ENCODE measurements at places on chromosomes 1 and 21.
A peak's percentile ranks its signal among the peaks of the same experiment; 100 is the strongest.

- DNase-seq = no peak
Measured at GRCh38 chr1:158458263-158458662, 3.4 kb upstream of the OR10K1 start.

GRCh38 chr1:6475381-6476133 lies 9.6 kb upstream of the TNFRSF25 start:
- DNase-seq = peak; percentile 71

DNA sequence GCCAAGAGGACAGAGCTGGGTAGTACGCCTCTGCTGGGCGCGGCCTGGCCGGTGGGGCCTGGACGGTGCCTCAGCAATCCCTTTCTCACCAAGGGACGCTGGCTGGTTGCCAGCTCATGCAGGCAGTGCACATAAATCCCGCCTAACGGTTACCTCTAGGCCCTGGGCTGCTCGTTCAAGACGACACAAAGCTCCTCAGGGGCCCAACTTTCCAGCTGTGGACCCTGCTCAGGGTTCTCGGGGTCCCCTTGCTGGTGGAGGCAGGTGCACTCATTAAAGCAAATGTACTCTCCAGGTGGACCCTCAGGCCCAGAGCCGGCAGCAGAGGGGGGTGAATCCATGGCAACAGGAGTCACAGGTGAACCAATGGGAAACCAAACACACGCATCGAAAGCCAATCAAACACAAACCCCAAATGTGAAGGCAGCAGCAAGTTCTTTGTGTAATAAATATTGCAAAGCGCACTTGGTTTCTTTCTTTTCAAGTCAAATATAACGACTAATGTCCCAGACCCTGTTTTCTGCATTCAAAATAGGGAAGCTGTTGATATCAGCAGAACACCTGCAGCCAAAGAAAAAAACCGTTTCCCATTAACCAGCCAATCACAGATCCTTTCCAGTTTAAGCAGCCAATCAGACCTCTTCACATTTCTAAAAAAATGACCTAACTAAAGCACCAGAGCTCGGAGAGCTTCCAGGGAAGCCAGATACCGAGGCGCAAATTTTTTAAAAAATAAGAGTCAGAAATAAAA lies 26.1 kb upstream of the CLSTN1 start:
- no peak for DNase-seq

DNA sequence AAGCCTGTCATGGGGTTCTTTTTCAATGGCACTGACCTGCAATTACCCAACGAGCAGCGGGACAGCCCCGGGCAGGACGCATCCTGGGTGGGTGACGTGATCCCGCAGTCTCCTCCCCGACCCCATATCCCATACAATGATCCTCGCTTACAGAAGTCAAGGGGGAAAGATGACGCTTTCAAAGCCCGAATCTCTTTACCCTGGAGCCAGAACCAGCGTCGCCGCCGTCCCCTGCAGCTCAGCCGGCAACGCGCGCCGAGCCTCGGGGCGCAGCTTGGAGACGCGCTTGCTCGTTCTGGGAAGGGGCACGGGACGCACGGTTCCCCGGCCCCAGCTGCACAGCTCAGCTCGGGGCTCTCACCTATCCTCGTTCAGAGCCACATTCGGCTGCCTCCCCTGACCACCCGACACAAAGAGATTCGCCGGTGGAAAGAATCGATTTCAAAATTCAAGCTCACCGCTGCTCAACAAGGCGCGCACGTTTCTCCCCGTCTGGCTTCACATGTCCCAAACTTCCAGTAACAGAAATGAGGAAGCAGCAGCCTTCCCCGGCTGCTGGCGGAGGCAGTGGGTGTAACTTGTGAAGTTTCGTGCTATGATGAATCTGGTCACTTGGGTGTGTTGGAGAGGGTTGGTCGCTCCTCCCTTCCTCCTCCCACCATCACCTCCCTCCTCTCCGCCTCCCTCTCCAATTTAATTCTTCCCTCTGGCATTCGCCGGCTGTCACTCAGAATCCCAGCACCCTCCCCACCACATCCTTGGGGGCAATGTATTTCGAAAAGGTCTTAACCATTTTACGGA lies at the start of gene TIAM1:
TIAM1 (minus strand) TSS at position 582 of the 801 bp plus-strand sequence. CDS start 77,289 bp downstream, outside the sequence.
- DNase-seq = no peak

GRCh38 chr1:67674260-67675011 lies 10.6 kb upstream of the GADD45A start:
- no peak for DNase-seq

DNA sequence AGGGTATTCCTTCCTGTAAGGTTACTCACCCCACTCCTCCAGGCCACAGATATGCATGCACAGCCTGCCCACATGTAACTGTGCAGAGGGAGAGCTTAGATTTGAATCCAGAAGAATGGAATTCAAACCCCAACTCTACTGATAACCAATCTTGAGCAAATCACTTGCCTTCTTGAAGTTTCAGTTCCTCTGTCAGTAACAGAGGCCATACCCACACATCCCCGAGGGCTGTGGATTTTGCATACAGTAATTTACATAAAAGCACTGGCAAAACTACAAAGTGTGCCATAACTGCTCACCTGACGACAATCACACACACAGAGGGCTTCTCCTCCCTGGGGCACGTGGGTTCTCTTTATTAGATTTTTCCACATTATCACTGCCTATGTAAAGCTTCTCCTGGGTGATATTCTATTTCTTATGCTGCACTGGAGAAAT lies 18.6 kb downstream of the CD247 start:
- DNase-seq = no peak

- no peak for DNase-seq
Measured at GRCh38 chr1:160855181-160855981, 7.3 kb downstream of the CD244 start.

DNA sequence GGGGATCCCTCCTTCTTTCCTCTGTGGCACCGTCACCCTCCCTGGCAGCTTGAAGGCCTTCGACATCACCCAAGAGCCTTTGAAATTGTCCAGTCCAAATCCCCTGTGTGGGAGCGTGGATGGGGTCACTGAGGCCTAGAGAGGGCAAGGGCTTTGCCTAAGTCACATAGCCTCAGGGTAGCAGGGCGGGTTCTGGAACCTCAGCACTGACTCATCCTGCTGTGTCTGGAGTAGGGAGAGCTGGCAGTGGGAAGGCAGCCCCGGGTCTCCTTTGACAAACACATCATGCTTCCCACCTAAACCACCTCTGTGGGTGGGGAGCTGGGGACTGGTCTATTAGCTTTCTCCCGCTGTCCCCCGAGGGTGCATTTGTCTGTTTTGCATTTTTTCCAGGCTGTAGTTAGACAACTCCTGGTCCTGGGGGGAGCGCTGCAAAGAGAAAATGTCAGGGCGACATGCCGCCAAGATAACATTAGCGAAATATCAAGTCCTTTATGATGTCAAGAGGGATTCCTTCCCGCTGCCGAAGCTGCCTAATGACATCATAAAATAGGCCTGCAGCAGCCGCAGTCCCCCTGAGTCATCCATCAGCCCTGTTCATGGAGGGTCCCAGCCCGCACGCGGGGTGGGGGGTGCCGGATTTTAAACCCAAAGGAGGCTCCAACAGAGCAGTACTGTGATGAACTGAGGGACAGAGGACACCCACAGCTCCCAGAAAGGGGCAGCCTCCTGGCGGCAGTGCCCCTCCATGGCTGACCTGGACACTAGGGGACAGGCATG lies 77.0 kb upstream of the POU3F1 start:
- no peak for DNase-seq

GRCh38 chr1:28921286-28921869 lies 7.0 kb downstream of the EPB41 start:
- DNase-seq = no peak

GRCh38 chr1:223109581-223110026 lies 33.4 kb downstream of the TLR5 start:
- DNase-seq = no peak

DNA sequence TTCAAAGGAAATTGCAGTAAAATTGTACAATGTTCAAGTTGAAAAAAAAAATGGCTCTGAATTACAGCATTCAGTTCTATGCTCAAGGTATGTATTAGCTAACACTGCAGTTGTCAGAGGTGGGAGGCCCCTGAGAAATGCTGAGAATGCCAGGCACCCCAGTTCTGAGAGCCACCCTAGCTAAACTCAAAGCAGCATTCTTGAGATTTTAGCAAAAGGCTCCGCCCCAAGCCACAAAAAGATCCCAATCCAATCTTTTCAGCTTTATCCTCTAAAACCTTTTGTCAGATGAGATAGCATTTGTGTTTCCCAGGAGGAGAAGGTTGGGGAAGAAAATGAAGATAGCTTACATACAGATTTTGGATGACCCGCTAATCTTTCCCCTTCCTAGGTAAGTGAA lies 68.8 kb downstream of the SMYD2 start:
- no peak for DNase-seq

Data from T-helper 17 cell (primary cell).